ENCODE measurements at places on chromosomes 12 and 14.

DNA sequence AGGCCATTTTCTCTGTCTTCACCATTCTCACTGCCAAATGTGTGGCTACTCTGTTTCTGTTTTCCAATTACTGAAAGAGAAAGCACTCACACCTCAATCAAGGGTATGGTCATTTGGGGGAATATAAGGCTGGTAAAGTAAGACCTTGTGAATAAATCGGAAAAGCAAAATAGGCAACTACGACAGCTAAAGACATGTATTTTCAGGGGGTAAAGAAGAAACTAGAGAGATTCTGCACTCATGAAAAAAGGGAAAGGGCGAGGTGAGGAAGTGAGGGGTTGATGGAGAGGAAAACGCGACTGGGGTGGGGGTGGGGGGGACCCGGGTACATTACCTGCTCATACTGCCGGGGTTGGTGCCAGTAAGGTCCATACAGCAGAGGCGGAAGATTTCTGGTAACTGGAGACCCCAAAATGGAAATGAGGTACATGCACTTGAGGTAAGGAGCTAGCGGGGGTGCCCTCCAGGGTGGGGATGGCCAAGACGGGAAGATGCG, 19.3 kb downstream of the CHD8 start:
- DNase-seq, result no peak

- no peak for DNase-seq
Measured at GRCh38 chr12:89359615-89360014, 7.3 kb upstream of the DUSP6 start.

DNA sequence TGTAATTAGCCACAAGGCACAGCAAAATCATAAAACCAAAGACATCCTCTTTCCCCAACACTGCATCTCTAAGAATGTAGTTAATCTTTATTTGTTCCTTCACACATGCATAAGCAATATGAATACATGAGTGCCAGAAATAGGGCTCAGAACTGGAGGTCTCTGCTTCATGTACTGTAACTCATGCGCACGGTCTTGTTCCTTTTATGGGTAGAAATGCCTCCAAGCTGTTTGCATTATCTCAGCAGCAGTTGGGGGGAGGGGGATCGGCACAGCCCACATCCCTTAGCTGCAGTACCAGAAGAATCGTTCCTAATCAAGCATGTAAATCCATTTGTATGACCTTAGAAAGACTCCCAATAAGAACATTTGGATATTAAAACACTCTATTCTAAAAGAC, 20.0 kb downstream of the RHOJ start:
- peak; percentile 50 for DNase-seq

GRCh38 chr12:46832130-46832704, 6.4 kb upstream of the SLC38A4 start:
- DNase-seq, result no peak

- DNase-seq, result no peak
Measured at GRCh38 chr12:50246873-50247612, 36.3 kb downstream of the LIMA1 start.

Measured in HAP-1 (cell line).